ENCODE measurements at places on chromosomes 3 and 15.

- DNase-seq: peak; percentile 46
These were observed 651.6 kb downstream of the NTRK3 start for GRCh38 chr15:87604857-87605446.

DNA sequence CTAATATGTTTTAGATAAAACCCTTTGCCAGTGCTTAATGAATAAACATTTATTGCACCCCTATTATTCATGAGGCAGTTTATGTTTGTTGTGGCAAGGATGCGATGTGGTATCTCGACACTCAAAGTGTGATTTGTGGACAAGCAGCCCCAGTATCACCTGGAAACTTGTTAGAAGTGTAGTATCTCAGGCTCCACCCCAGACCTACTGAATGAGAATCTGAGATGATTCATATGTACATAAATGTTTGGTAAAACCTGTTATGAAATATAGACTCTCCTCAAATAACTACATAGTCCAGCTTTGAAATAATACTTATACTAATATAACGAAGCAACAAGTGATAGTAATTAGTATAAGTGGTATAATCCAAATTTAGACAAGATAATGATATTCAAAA is 914.8 kb downstream of the TUSC7 start:
- DNase-seq: no peak

GRCh38 chr3:149247929-149248691 is 26.5 kb upstream of the CP start:
- peak; percentile 39 for DNase-seq

DNA sequence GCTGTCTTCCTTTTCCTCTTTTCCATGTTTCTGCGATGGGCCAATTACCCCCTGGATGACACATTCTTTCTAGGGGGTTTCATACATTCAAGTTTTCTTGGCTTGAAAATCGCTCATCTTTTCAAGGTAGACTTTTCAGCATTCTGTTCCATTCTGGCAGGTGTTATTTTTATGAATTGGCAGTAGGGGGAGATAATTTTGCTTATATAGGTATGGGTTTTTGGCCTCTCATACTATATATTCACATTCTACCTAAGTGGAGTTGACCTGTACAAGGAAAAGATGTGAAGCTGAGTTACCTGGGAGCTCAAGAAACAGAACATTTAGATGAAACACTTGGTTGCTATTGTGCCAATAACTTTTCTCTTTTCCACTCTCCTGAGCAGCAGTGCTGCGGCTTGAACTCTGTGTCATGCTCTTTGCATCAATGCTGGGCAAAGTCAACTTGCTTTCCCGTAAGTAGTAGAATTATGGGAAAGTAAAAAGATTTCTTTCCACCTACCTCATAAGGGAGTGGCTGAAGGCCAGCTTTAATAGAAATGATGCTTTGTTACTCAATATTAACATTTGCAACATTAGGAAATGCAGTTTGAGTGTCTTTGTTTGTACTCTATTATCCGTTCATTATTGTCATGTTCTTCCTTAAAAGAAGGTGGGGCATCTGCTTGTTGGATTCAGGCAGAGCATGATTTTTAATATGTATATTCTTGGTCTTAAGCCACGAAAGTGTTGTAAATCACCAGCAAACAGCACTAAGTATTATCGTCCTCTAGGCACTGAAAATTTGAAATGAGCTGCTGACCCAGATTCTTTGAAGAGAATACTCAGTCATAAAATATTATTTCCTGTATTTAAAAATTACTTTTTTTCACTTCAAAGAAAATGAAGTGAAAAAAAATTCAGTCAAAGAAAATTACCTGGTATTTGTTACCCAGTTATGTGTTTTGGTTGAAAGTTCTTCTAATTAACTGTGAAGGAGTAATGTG is 27.7 kb upstream of the MFSD1 start:
- peak; percentile 76 for DNase-seq

GRCh38 chr15:70249616-70250015 is 151.9 kb upstream of the TLE3 start:
- no peak for DNase-seq

DNA sequence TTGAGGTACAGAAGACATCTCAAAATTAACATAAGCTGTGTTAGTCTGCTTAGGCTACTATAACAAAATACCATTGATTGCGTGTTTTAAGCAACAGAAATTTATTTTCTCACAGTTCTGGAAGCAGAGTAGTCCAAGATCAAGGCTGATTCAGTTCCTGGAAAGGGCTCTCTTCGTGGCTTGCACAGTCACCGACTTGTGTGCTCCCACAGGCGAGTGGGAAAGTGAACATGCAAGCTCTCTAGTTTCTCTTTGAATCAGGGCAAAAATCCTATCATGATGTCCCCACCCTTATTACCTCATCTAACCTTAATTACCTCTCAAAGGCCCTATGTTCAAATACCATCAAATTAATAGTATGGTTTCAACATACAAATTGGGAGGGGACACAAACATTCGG is 505.9 kb downstream of the ZIC1 start:
- DNase-seq: peak; percentile 29

All from cardiac fibroblast (primary cell).